ENCODE measurements at places on chromosomes 16 and 17. TPM values are rescaled to one million over a fixed set of nuclear protein-coding genes. Genes with fewer than 3 reads are reported as not detected.
A peak's percentile ranks its signal among the peaks of the same experiment; 100 is the strongest.

- no peak for DNase-seq
These were observed 86.7 kb downstream of the TIMM22 start for GRCh38 chr17:1083451-1084187.

DNA sequence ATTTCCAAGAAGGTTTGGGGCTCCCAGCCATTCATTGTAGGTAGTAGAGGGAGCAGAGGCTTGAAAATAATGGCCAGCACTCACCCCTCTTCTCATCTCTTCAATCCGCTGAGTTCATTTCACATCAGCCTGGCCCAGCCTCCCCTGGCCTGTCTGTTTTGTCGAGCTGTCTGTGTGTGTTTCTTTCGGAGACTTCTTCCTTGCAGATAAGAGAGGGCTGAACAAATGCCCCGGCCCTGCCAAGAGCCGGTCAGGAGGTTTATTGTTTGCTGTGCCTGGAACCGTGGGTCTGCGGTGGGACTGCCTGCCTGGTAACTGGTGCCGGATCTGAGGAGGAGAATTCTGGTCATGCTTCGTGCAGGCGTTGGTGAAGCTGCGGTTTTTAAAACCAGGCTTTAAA lies 3.4 kb downstream of the VPS4A start:
- DNase-seq, result no peak

DNA sequence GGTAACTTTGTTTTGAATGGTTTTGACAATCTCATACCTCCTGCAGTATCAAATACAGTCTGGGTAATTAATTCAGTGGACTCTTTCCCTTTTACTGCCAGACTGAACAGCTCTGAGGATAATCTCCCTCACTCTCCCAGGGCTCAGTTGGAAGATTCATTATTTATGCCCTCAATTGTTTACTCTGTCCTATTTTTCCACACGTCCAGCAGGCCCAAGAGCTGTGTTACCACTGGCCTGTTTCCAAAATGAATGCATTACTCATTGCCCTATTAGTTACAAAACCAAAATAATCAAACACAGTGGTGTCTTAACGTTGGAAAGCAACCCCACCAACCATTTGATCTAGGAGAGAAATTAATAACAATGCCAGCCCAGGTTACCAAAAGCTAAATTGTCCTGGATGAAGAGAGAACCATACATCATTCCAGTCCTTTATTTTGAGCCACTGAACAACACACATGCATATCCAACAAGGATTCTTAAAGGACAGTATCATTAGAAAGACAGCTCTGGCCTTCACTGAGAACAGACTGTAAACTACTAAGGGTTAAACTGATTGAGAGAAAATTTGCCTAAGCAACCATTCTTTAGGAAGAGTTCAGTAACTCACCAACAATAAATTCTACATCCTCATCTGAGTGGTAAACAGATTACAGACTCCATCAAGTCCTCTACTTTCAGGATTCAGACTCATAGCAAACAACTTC lies 34.5 kb downstream of the FAM222B start:
- DNase-seq, result peak; percentile 11

DNA sequence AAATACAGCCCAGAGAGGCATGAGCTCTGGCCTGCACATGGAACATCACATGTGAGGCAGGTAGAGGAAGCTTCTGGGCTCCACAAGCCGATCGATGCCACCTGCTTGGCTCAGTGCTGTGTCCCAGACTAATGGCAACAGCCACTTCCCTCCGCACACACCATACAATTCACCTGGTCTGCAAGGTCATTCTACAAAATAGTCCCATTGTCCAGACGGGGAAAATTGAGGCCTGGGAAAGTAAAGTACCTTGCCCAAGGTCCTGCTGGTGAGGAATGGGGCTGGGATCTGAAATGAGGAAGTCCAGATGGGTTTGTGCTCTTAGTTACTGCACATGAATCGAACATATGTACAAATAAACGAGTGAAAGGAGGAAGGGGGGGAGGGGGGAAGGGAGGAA lies 88.0 kb downstream of the LITAF start:
- DNase-seq, result no peak

- no peak for DNase-seq
These were observed 67.9 kb downstream of the TAOK1 start for GRCh38 chr17:29458066-29458465.

- DNase-seq, result no peak
These were observed 72.1 kb downstream of the RPTOR start for GRCh38 chr17:80616705-80617104.

DNA sequence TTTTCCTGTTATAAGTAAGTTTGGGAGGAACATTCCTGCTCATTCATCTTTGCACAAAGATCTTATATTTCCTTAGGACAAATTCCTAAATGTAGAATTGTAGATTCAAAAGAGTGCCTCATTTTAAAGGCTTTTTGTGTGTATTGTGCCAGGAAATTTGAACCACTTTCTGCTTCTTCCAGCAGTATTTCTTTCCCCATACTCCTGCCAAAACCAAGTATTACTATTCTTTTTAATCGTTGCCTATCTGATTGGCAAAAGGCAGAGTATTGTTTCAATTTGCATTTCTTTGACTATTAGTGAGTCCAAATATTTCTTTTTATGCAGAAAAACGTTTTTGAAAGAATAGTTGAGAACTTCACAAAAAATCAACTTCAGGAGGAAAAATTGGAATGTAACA lies 9.3 kb downstream of the ANKS4B start:
- no peak for DNase-seq

- no peak for DNase-seq
These were observed 5.5 kb upstream of the ZG16B start for GRCh38 chr16:2824626-2825025.

DNA sequence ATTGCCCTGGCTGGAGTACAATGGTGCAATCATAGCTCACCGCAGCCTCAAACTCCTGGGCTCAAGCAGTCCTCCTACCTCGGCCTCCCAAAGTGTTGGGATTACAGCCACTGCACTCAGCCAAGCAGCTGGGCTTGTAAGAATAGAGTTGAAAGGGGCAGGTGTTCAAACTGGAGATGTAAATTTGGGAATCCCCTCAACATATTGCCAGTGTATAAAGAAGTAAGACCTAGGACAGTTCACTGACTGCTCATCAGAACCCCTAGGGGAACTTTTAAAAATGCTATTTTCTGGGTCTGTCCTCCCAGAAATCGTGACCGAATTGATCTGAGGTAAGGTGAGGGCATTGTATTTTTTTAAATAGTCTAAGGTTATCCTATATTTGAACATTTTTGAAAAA lies 8.9 kb upstream of the DNAJA2 start:
- no peak for DNase-seq

GRCh38 chr16:51201604-51202003 lies 50.5 kb upstream of the SALL1 start:
- DNase-seq, result no peak

DNA sequence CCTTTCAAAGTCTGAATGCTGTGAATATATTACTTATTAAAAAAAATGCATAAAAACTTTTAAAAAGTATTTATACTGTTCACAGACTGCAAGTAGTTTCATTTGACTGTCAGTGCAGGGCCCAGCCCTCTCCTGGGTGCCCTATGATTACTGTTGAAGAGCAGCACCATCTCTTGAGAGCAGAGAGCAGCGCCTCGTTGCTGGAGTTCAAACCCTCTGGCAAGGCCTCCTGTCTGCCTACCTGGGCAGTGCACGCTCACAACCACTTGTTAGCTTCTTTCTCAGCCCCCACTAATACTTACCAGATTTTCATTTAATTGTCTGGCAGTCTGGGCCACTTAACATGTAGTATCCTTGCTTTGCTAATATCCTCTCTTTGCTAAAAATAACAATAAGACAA lies 233.4 kb downstream of the PHKB start:
- DNase-seq, result no peak

GRCh38 chr16:48232493-48233040 lies 11.5 kb upstream of the LONP2 start:
- no peak for DNase-seq

The KCNH6 gene
- not detected for polyA plus RNA-seq

The NOS2 gene
- 2.1 TPM for polyA plus RNA-seq

The SEC14L5 gene
- polyA plus RNA-seq, result 0.52 TPM

The STX1B gene
- 1.2 TPM for polyA plus RNA-seq

The STAC2 gene
- 0.54 TPM for polyA plus RNA-seq

The YBX2 gene
- polyA plus RNA-seq, result 2.0 TPM

The WFDC1 gene
- 2.4 TPM for polyA plus RNA-seq

The TMEM132E gene
- 0.10 TPM for polyA plus RNA-seq
